Pancreas (tissue), 10 donors: ENCODE measurements at places on chromosomes 6 and 20. TPM values are rescaled to one million over a fixed set of nuclear protein-coding genes. Genes with fewer than 3 reads are reported as not detected.

Gene RNF182
- total RNA-seq = 0.38 TPM

Gene TUBB2B
- 4.5 TPM for total RNA-seq

Gene SUPT3H
- 5.6 TPM for total RNA-seq

Gene PDCD2
- total RNA-seq = 38.2 TPM

Gene AKAP12
- total RNA-seq = 7.8 TPM

Gene LHFPL5
- 2.6 TPM for total RNA-seq

Gene TULP4
- total RNA-seq = 67.1 TPM

Gene DLK2
- 1.1 TPM for total RNA-seq

Gene RGS17
- 0.47 TPM for total RNA-seq

Gene SIRPD
- total RNA-seq = not detected

Gene SPATA25
- 1.3 TPM for total RNA-seq

Gene RAD21L1
- total RNA-seq = not detected

Gene FOXC1
- 2.4 TPM for total RNA-seq

Gene COL19A1
- 0.47 TPM for total RNA-seq

Gene TCP11
- not detected for total RNA-seq

Gene PAK5
- total RNA-seq = 1.6 TPM

Gene SNAP91
- 0.63 TPM for total RNA-seq

Gene BPIFB4
- total RNA-seq = not detected

Gene PARD6B
- 12.4 TPM for total RNA-seq

Gene PNPLA1
- total RNA-seq = not detected

Gene RAB5IF
- 28.2 TPM for total RNA-seq

Gene CAPN11
- total RNA-seq = 0.12 TPM

Gene SEL1L2
- not detected for total RNA-seq

Gene HRH3
- not detected for total RNA-seq

Gene CST2
- not detected for total RNA-seq

Gene BPIFB1
- not detected for total RNA-seq

Gene MOG
- total RNA-seq = not detected

Gene SLC2A4RG
- total RNA-seq = 29.6 TPM
